ENCODE measurements at places on chromosomes 7 and 10.
A peak's percentile ranks its signal among the peaks of the same experiment; 100 is the strongest.

GRCh38 chr7:111105269-111105668 is 14.3 kb downstream of the LRRN3 start:
- DNase-seq: no peak

DNA sequence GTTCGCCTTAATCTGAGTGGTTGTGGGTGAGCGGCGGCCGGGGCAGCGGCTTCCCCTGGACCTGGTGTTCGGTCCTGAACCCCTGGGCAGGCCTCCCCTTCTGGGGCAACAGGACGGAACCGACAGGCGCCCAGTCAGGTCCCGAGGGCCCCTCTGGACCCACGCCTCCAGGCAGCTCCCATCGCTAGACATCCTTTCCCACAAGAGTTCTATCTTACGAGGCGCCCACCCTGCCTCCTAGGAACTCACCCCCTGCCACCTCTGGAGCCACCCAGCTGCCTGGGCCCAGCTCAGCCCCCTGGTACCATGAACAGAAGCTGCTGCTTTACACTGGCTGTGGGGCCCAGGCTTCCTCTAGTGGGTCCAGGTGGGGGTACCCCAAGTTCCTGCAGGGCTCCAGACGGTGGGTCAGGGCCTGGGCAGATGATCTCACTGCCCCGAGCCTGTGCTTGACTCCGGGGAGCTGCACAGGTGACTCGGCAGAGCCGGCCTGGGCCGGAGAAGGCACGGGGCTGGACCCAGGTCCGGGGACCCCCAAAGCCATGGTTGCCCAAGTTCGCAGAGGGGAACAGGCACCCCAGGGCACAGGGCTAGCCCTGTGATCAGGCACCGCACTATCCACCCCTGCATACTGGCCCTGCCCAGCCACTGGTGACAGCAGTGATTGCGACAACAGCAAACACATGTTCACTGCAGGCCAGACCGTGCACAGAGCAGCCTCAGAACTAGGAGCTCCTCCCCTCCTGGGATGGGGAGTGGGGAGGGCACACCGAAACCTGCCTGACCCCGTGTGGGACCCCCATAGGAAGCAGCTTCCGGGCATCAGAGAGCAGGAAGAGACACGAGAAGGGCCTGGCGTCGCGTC is 180.3 kb downstream of the ELFN1 start:
- DNase-seq: no peak

- no peak for DNase-seq
Observed at GRCh38 chr7:46291601-46292150, 370.6 kb upstream of the IGFBP3 start.

GRCh38 chr10:89588671-89589070 is 53.3 kb upstream of the SLC16A12 start:
- no peak for DNase-seq

GRCh38 chr7:44103566-44103922 is 601 bp upstream of the AEBP1 start:
- DNase-seq: no peak

GRCh38 chr10:63866075-63866746 is 345.0 kb downstream of the REEP3 start:
- peak; percentile 5 for DNase-seq

GRCh38 chr7:7793921-7794320 is 75.5 kb upstream of the RPA3 start:
- no peak for DNase-seq
